ENCODE measurements at places on chromosomes 7 and 10.
A peak's percentile ranks its signal among the peaks of the same experiment; 100 is the strongest.

GRCh38 chr7:51930834-51931233 is 614.2 kb upstream of the COBL start:
- DNase-seq = no peak

GRCh38 chr10:77925410-77925794 is 1.2 kb downstream of the DLG5 start:
- DNase-seq = no peak

GRCh38 chr10:15859509-15859905 is 800 bp downstream of the MINDY3 start:
- no peak for DNase-seq

- DNase-seq = no peak
These were observed 2.9 kb upstream of the TARP start for GRCh38 chr7:38276096-38276877.

- no peak for DNase-seq
These were observed 21.8 kb upstream of the ZMIZ1 start for GRCh38 chr10:79046741-79047583.

GRCh38 chr7:107924841-107925504 is 34.0 kb downstream of the DLD start:
- no peak for DNase-seq

- no peak for DNase-seq
These were observed 16.7 kb downstream of the INPP5A start for GRCh38 chr10:132554053-132554990.

DNA sequence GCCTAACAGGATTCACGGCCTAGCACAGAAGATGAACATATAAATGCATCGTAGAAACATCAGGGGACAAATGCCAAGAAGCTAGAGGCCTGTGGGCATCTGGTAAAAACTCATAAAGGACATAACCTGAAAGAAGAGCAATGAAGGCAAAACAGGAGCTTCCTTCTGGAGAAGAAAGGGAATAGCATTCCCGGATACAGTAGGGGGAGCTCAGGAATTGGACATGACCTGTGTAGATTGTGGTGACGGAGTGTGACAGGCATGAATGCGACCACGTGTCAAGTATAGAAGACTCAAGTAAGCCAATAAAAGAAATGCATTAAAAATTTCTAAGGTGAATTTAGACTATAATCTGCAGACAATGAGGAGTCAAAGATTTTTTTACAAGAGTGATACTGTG is 270.1 kb downstream of the AGMO start:
- no peak for DNase-seq

DNA sequence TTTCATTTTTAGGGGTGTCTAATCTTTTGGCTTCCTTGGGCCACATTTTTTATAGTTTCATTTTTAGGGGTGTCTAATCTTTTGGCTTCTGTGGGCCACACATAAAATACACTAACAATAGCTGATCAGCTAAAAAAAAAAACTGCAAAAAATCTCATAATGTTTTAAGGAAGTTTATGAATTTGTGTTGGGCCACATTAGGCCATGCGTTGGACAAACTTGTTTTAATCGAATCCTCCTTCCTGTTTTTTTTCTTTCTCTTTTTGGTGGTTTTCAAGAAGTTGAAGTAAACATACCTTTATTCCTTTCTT is 37.4 kb downstream of the ZNRF2 start:
- DNase-seq = no peak

DNA sequence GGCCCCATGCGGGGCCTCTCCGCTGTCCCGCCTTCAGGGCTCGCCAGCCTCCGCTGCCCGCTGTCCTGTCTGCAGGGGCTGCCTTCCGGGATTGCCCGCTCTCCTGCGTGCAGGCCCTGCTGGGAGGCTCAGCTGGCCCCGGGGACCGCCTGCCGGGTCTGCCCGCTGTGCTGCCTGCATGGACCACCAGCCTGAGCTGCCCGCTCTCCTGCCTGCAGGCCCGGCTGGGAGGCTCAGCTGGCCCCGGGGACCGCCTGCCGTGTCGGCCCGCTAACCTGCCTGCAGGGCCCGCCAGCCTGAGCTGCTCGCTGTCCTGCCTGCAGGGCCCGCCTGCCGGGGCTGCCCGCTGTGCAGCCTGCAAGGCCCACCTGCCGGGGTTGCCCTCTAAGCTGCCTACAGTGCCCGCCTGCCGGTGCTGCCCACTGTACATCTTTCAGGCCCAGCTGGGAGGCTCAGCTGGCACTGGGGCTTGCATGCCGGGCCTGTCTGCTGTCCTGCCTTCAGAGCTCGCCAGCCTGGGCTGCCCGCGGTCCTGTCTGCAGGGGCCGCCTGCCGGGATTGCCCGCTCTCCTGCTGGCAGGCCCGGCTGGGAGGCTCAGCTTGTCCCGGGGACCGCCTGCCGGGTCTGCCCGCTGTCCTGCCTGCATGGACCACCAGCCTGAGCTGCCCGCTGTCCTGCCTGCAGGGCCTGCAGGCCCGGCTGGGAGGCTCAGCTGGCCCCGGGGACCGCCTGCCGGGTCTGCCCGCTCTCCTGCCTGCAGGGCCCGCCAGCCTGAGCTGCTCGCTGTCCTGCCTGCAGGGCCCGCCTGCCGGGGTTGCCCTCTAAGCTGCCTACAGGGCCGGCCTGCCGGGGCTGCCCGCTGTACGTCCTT is 165.1 kb downstream of the GLRX3 start:
- no peak for DNase-seq

DNA sequence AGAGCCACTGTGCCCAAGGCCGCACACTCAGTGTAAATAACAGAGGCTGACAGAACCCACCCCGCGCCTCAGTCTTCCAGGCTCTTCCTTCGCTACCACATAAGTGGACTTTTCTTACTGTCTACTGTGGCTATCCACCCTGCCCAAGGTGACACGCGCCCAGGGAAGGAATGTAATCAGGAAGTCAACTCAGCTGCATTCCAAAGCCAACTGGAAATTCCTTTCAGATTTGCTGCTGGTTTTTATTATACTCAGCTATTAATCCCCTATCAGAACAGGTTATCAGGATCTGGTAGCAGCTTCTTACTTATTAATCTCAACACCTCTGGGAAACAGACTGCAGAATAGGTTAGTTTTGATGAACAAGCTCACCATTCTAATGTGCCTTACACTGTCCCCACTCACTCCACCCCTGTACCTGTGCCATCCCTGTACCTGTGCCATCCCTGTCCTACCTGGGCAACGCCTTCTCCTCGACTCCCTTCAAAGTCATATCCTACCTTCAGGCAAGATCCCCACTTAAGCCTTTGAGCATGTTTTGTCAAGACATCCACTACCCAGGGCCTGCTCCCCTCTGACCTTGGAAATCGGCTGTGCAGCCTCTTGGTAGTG is 90.7 kb downstream of the NHLRC2 start:
- DNase-seq = peak; percentile 62

- DNase-seq = no peak
These were observed 201.7 kb upstream of the PRSS58 start for GRCh38 chr7:142459551-142459963.

- DNase-seq = peak; percentile 43
These were observed 150.1 kb upstream of the SHH start for GRCh38 chr7:155962191-155962967.

- DNase-seq = no peak
These were observed 52.6 kb downstream of the PFKP start for GRCh38 chr10:3119796-3120459.

DNA sequence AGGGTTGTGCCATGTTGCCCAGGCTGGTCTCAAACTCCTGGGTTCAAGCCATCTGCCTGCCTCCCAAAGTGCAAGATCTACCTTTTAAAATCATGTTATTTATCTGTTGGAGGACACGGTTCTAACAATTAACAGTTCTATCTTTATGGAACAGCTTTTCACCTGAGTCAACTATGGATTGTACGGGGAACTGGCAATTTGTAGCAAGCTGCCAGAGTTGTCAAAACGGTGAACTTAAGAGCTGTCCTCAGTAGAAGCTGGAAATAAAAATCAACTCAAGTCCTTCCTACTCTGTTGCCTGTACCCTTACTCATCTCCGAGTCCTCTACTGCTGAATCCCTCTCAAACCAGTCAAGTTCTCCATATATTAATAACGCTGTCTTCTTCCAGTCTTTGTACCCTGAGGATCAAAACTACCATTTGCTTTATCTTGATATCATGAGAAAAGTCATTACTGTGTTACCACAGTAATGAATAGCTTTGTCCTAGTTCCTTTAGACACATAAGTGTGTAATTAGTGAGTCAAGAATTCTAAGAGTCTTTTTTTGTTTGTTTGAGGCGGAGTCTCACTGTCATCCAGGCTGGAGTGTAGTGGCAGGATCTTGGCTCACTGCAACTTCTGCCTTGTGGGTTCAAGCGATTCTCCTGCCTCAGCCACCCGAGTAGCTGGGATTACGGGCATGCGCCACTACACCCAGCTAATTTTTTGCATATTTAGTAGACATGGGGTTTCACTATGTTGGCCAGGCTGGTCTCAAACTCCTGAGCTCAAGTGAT is 28.2 kb downstream of the HBP1 start:
- no peak for DNase-seq

- no peak for DNase-seq
These were observed 205.3 kb upstream of the MKLN1 start for GRCh38 chr7:131122394-131122793.

GRCh38 chr7:155629171-155629570 is 15.3 kb upstream of the RBM33 start:
- DNase-seq = no peak

- DNase-seq = no peak
These were observed 205.6 kb upstream of the PFKP start for GRCh38 chr10:2861632-2862210.

DNA sequence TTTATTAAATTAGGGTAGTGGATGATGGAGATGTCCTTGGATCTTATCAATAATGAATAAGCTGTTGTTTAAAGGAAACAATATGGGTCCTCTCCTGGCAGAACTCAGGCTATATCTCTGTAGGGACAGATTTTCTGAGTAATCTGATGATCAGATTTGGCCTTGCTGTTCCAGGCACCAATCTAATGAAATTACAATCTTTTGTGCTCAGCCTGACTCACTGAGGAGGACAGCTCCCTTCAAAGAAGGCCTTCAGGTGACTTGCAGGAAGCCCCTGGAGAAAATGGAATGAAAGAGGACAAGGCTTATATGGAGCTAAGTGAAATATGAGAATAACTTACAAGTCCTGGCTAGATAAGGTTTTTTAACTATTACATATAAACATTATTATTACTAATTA is 486.4 kb upstream of the SORCS1 start:
- DNase-seq = no peak

GRCh38 chr7:43164757-43165156 is 52.3 kb downstream of the HECW1 start:
- peak; percentile 21 for DNase-seq

- no peak for DNase-seq
These were observed 129.3 kb downstream of the GFRA1 start for GRCh38 chr10:116143673-116144222.

- peak; percentile 63 for DNase-seq
These were observed 143.5 kb upstream of the UNC5B start for GRCh38 chr10:71068861-71069271.

DNA sequence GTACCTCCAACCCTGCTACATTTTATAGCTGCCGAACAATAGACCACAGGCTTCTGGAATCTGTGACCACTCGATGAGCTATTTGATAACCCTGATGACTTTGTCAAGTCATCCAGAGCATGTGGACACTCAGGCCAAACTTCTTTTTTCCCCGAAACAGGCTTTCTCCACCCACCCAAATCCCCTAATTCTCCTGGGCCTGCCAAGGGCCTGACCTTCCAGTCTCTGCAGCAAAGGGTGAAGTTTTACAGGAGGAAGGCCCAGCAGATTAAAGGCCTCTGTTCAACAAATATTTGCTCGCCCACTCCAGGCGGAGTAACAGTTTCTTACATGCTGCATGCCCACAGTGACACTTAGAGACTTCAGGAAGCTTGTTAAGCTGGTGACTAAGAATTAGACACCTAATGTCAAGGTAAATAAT is 2.0 kb downstream of the JCAD start:
- DNase-seq = no peak

- DNase-seq = no peak
These were observed 15.1 kb downstream of the GATA3 start for GRCh38 chr10:8069627-8070026.

GRCh38 chr7:133672866-133673265 is 420.0 kb downstream of the EXOC4 start:
- DNase-seq = no peak

DNA sequence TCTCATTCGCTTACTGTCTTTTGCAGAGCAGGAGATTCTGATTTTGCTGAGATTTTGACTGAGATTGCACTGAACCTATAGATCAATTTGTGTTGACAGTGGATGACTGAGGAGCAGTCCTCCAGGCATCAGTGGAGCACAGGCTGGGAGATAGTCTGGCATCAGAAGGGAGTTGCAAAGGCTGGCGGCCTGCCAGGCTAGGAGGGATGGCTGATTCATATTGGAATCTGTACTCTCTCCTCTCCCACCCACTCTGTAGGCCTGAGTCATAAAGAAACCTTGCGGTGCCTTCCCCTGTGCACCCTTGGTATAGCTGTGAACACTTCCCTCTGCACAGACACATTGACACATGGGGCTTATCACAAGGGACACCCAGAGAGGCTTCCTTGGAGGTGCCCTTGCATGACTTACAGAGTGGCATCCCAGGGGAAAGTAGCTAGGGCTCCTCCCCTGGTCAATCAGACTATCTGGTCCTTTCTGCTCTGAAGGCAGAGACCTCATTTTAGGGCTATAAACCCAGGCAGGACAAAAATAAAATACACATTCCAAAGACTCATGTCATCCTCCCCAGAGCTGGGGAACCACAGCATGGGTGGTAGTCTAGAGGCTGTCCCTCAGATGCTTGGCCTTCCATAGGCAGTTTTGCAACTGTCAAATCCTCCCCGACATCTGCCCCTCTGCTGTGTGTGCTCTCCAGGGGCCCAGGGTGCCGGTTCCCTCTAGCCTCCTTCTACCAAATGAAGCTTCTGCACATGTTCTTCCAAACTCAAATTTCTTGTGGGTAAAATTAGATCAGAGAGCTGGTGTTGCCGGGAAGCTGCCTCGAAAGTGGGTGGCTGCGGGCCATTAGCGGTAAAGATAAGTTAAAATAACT is 37.4 kb upstream of the EEPD1 start:
- DNase-seq = peak; percentile 79

Measured in retinal pigment epithelial cell (primary cell).